ENCODE measurements at places on chromosomes 5 and 9. TPM values are rescaled to one million over a fixed set of nuclear protein-coding genes. Genes with fewer than 3 reads are reported as not detected.
A peak's percentile ranks its signal among the peaks of the same experiment; 100 is the strongest.

Gene DCAF12
- 7.2 TPM for total RNA-seq

Gene ZBTB43
- total RNA-seq: 15.1 TPM

Gene MAMDC2
- 5.6 TPM for total RNA-seq

Gene GPR151
- total RNA-seq: not detected

DNA sequence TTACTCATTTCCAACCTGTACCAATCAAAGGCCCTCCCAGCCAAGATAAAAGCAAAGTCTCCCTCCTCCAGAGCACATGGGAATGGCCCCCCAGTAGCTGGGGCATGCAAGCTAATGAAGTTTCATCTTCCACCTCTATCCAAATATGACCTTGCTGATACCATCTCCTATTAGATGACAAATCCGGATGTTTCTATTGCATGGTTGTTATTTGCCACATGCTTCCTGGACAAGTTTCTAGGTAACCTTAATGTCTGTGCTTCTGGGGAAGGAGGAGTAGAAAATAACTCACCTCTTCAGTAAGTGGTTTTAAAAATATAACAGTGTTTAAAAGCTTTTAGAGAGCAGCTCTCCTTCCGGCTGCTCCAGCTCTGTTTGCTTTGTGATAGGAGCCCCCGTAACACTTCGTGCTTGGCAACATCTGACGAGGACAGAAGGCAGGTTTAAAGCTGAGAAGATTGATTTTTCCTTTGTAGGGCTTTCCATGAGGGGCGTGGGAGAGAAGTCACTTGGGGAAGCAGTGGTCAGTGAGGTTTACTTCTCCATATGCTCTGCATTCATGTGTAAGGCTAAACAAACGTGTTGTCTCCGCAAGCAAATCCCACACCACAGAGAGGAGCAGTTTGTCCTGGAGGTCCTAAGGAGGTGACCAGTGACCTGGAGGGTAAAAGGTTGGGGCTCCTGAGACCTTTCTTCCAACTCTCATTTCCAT lies 40.3 kb upstream of the GLRX start:
- no peaks in the 10 kb centered on the region for H3K36me3 ChIP-seq
- no peak overlapping the region for H3K4me3 ChIP-seq
- H3K4me1 ChIP-seq: peaks cover 39% of the 10 kb centered on the region
- DNase-seq: no peak
- no peaks in the 10 kb centered on the region for H3K27me3 ChIP-seq

DNA sequence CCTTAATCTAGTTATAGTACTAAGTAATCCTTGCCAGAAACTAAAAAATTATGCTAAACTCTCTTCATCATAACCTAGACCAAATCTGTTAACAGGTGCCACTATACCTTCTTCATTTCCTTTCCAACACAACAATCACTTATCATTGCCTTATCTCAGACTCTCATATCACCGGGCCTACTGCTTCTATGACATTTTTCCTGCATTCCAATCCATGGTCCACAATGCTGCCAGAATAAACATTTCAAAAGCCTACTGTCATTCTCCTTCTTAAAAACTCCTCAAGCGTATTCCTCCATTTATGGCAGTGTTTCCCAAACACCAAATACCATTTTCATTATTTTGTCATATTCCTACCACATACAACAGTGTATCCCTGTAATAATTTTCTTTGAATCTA lies 6.5 kb downstream of the PPP6C start:
- no peaks in the 10 kb centered on the region for H3K36me3 ChIP-seq
- H3K4me1 ChIP-seq: peaks cover 5% of the 10 kb centered on the region
- H3K27me3 ChIP-seq: no peaks in the 10 kb centered on the region
- H3K27ac ChIP-seq: no peak overlapping the region
- no peak overlapping the region for H3K4me3 ChIP-seq
- DNase-seq: peak; percentile 34

- peaks cover 44% of the 10 kb centered on the region for H3K36me3 ChIP-seq
- H3K4me1 ChIP-seq: no peaks in the 10 kb centered on the region
- no peaks in the 10 kb centered on the region for H3K27me3 ChIP-seq
- no peak overlapping the region for H3K4me3 ChIP-seq
- no peak for DNase-seq
Observed at GRCh38 chr9:93657331-93658111, 81.1 kb downstream of the PHF2 start.

DNA sequence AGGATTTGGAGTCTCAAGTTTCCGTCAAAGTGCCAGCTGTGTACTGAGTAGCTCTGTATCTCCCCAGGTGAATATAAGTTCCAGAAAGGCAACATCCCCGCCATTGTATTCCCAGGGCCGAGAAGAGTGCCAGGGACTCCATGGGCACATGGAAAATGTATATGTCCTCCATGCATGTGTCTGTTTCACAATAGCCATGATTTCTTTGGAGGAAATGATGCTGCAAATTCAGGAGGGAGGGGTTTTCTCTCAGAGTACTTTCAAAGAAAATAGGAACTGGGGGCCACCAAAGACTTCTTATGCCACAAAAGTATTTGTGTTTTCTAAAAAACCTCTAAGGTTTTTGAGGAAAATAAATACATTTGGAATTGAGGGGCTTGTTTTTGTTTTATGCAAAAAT lies 524.6 kb downstream of the BNC2 start:
- no peak overlapping the region for H3K27ac ChIP-seq
- H3K36me3 ChIP-seq: no peaks in the 10 kb centered on the region
- H3K27me3 ChIP-seq: no peaks in the 10 kb centered on the region
- no peak overlapping the region for H3K4me3 ChIP-seq
- H3K4me1 ChIP-seq: peaks cover 15% of the 10 kb centered on the region

GRCh38 chr5:32734827-32735378 lies 23.8 kb downstream of the NPR3 start:
- DNase-seq: no peak
- no peaks in the 10 kb centered on the region for H3K4me1 ChIP-seq

All from IMR-90 (cell line).